Stimulated activated CD4-positive, alpha-beta T cell treated with anti-CD3 and anti-CD28 coated beads, Interleukin-12 subunit alpha, Interleukin-12 subunit beta, amount 100 ng/mL, for 4 hours (primary cell): ENCODE measurements at places on chromosomes 16 and 17.

DNA sequence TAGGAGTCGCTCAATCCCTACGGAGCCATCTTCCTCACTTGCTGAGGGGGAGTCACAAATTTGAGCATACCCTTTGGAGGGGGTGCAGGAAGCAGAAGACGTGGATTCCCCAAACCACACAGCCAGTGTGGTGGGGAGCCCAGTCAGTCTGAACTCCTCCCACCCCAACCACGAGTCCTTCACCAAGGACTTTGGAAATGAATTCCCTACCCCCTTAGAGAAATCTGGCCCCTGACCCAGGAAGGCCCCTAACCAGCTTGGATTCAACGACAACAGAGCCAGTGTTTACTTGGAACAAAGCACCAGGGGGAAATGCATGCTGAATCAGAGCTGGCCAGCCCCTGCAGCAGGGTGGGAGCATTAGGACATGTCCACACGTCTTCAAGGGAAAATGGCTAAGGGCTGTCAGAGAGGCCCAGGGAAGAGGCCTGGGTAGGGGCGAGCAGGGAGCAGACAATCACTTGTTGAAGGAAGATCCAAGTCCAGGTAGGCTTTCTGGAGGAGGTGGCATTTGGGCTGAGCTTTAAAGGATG lies 5.5 kb upstream of the TMEM92 start:
- DNase-seq, result no peak

- DNase-seq, result peak; percentile 73
Measured at GRCh38 chr17:82065638-82066303, at the start of gene DUS1L. DUS1L (minus strand) TSS chr17:82065804; CDS start chr17:82065059, 745 bp downstream.

DNA sequence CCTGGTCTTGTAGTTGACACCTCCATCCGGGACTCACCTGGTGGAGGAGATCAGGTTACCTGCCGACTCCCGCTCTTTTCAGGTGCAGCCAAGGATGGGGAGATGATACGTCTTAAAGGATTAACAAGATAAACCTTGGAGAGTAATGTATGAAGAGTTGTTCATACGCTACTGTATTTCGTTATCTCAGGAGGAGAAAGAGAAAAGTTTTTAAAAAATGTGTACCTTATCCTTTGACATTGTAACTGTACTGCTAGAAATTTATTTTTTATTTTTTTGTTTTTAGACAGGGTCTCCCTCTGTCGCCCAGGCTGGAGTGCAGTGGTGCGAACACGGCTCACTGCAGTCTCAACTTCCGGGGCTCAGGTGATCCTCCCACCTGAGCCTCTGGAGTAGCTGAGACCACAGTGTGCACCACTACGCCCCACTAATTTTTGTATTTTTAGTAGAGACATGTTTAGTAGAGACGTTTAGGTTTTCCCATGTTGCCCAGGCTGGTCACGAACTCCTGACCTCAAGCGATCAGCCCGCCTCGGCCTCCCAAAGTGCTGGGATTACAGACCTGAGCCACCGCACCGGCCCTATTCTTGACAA lies 764 bp upstream of the SMURF2 start:
- DNase-seq, result no peak

- no peak for DNase-seq
Measured at GRCh38 chr17:11786711-11787438, 188.6 kb downstream of the DNAH9 start.

DNA sequence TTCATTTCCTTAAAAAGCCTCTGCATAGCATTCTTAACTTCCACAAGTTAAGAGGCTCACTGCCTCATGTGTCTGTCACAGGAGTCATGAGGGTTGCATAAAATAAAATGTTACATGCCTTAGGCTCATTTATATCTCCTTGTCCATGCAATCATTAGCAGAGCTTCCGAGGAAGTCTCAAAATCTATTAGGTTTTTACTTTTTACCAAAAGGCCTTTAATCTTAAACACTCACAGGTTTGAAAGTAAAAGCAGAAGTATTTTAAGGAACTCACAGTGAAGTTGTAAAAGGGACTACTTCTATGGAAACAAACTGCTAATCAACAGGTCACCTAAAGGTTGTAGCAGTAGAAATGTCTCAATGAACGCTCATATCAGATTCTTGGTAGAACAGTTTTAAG lies 5.2 kb upstream of the ATP6V0A1 start:
- DNase-seq, result no peak

DNA sequence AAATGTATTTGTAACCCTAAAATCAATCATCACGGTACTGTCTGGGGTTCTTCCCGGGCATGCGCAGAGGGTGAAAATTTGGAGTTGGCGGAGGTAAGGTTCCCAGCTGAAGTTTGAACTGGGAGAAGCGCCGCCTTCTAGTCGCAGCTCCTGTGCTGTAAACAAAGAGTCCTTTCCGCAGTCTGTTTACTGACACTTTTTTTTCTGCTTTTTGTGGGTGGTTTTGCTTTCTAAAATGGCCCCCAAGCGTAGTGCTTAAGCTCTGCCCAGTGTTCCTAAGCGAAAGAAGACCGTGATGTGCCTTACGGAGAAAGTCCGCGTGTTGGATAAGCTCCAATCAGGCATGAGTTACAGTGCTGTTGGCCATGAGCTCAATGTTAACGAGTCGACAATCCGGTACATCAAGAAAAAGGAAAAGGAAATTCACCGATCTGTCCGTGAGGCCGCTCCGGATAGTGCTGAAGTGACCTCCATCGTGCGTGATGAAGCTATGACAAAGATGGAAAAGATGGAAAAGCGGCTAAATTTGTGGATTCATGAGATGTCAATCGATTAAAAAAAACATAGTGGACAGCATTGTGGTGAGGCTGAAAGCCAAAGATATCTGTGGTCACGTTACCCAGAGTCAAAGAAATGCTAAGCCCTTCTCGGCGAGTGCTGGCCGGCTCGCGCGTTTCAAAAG lies 570 bp upstream of the CFDP1 start:
- DNase-seq, result no peak

- peak; percentile 38 for DNase-seq
Measured at GRCh38 chr17:50511058-50511457, 2.8 kb downstream of the MYCBPAP start.

GRCh38 chr17:41784207-41784744 lies 2.2 kb downstream of the JUP start:
- no peak for DNase-seq

GRCh38 chr16:13245713-13246377 lies 344.4 kb downstream of the SHISA9 start:
- DNase-seq, result no peak

- no peak for DNase-seq
Measured at GRCh38 chr17:43051969-43052368, 26.9 kb downstream of the RND2 start.

GRCh38 chr17:82941021-82942001 lies 101.5 kb upstream of the ZNF750 start:
- DNase-seq, result no peak

DNA sequence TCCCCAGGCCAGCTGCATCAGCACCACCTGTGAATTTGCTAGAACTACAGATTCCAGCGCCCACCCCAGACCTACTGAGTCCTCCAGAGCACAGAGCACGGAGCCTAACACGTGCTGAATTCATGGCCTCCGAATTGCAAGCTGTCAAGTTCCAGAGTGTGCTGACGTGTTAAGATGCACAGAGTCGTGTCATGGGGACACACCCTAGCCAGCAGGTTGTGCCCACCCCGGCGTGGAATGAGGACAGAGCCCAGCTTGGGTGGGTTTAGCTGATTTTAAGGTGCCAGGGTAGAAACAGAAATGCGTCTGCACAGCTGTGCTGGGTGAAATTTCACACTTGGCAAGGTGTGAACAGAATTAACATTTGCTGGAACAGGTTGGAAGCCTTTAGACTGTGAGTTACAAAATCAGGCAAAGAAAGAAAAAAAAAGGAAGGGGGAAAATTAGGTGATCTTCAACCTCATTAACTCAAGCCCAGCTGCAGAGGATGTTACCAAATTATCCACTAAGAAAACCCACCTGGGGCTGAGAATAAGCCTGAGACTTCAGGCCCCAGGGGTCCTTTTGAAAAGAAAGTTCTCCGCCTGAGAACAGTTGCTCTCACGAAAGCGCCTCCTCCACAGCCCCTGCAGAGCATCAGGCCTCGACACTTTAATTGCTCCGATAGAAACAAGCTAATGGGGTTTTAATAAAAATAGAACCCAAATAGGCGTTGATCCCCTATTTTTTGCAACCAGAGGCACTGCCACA lies 27.1 kb downstream of the GINS3 start:
- no peak for DNase-seq

- no peak for DNase-seq
Measured at GRCh38 chr17:19544366-19544765, 10.7 kb downstream of the SLC47A1 start.
